ENCODE measurements at places on chromosomes 11 and 22.

GRCh38 chr22:29073618-29074275 lies 912 bp downstream of the KREMEN1 start:
- DNase-seq = peak; percentile 8

GRCh38 chr11:5343474-5344335 lies at the start of gene OR51B5:
Gene OR51B5, minus strand, starts transcription at chr11:5343524. Its CDS starts 0 bp downstream, at chr11:5343524.
- DNase-seq = no peak

GRCh38 chr11:92024788-92025187 lies 199.8 kb upstream of the FAT3 start:
- no peak for DNase-seq

GRCh38 chr11:110958216-110958615 lies 246.0 kb upstream of the ARHGAP20 start:
- no peak for DNase-seq

GRCh38 chr11:73940801-73941570 lies 9.8 kb upstream of the DNAJB13 start:
- DNase-seq = no peak

GRCh38 chr11:62399172-62399877 lies 19.5 kb upstream of the SCGB1A1 start:
- peak; percentile 43 for DNase-seq

DNA sequence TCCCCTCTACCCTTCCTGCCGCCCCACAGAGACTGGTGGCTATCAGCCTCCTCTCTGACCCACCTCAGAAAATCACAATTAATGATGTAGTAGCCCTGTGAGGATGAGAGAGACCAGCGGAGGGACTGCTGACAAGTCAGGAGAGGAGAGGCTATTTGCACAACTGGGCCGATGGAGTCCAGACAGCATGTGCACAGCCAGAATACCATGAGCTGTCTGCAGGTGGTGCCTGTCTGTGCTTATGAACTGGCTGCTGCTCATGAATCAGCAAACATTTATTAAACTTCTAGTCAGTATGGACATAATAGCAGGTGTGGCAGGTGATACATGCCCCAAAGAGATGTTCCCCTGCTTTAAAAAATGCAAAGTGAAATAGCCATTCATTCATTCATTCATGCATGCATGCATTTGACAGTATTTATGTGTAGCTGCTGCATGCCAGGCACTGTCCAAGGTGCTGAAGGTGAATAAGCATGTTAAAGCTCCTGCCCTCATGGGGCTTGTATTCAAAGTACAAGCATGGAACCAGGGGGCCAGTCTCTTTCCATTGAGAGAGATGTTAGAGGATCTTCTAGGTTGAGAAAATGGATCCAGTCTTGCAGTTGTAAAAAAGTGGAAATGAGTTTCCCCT lies 141.3 kb downstream of the GRIK4 start:
- no peak for DNase-seq

GRCh38 chr22:23281406-23282088 lies 101.2 kb downstream of the BCR start:
- DNase-seq = peak; percentile 88

All from CD4-positive, alpha-beta T cell (primary cell).